ENCODE measurements at places on chromosomes 1 and 21. TPM values are rescaled to one million over a fixed set of nuclear protein-coding genes. Genes with fewer than 3 reads are reported as not detected.

Gene LCE3E
- not detected for total RNA-seq

Gene OR2M5
- not detected for total RNA-seq

Gene RIIAD1
- not detected for total RNA-seq

Gene SPRR1B
- not detected for total RNA-seq

Gene CD52
- 17.2 TPM for total RNA-seq

Gene SLAMF6
- 17.7 TPM for total RNA-seq

Gene SASS6
- 14.8 TPM for total RNA-seq

Gene PSEN2
- total RNA-seq: 21.8 TPM

- H3K27me3 ChIP-seq: peaks cover 5% of the 10 kb centered on the region
- H3K27ac ChIP-seq: peak overlapping the region; percentile 87
- no peaks in the 10 kb centered on the region for H3K36me3 ChIP-seq
- H3K4me3 ChIP-seq: peak overlapping the region; percentile 64
- no peak for DNase-seq
- peaks cover 14% of the 10 kb centered on the region for H3K4me1 ChIP-seq
Measured at GRCh38 chr1:180585994-180586359, 27.2 kb downstream of the OVAAL start.

GRCh38 chr1:110668549-110668948 lies 6.2 kb downstream of the KCNA3 start:
- peaks cover 35% of the 10 kb centered on the region for H3K36me3 ChIP-seq
- no peaks in the 10 kb centered on the region for H3K27me3 ChIP-seq
- H3K4me3 ChIP-seq: peak overlapping the region; percentile 86
- H3K27ac ChIP-seq: no peak overlapping the region
- no peak for DNase-seq
- H3K4me1 ChIP-seq: peaks cover 30% of the 10 kb centered on the region

GRCh38 chr1:221709854-221710253 lies 32.0 kb downstream of the DUSP10 start:
- H3K36me3 ChIP-seq: peaks cover 26% of the 10 kb centered on the region
- H3K27ac ChIP-seq: peak overlapping the region; percentile 98
- no peaks in the 10 kb centered on the region for H3K27me3 ChIP-seq
- DNase-seq: no peak

DNA sequence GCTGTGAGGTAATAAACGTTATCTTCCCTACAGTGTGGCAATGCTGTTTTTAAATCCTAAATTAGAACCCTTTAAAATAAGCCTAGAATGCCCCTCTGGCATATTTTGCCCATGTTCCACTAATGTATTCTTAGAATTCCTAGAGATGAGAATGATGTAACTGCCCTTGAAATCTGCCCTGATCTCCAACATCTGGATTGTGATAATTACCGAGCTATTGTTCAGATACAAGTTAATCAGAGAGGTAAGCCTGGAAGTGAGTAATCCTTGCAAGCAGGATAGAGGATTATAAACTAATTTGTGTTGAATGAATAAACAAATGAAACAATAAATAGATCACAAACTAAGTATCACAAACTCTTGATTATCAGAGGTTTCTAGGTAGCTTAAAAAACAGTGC lies 107.8 kb upstream of the DMRTA2 start:
- H3K27ac ChIP-seq: no peak overlapping the region
- peaks cover 8% of the 10 kb centered on the region for H3K36me3 ChIP-seq
- H3K4me1 ChIP-seq: peaks cover 6% of the 10 kb centered on the region
- no peaks in the 10 kb centered on the region for H3K27me3 ChIP-seq

- no peak for DNase-seq
- H3K4me1 ChIP-seq: no peaks in the 10 kb centered on the region
- no peak overlapping the region for H3K4me3 ChIP-seq
- peaks cover 6% of the 10 kb centered on the region for H3K27me3 ChIP-seq
- H3K36me3 ChIP-seq: no peaks in the 10 kb centered on the region
Measured at GRCh38 chr1:48688102-48688760, 88.5 kb downstream of the BEND5 start.

DNA sequence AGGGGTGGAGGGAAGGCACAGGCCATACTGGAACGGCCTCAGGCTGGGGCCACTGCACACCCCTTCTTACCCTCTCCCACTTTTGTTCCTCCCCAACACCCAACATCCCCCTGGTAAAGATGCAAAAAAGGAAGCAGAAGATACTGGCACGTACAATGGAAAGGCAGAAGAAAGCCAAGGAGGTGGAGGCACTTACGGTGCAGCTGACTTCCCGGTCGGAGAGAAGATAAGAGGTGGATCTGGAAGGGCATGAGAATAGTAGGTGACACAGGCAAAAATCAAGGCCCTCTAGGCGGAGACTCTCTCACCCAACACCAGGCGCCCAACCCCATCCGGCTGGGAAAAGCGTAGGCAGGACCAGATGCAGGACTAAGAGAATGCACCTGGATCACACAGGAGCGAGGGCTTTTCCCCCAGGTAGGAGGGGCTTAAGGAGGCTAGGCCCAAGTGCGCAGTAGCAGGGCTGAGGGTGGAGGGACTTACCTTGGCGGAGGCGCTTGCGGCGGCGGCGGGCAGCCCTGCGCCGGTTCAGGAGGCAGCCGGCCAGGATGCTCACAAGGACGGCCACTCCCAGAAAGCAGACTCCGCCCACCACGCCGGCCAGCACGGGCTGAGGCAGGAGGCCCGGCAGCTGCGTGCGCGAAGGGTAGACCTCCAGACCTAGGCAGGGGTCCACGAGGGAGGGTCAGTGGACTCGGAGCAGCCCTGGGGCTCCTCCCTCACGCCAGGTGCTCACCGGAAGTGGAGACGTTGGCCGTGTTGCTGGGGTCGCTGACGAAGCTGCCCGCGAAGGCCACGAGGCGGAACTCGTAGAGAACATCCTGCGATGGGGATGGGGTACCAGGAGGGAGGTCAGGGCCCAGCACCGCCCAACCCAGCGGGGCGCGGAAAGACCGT lies 4.1 kb upstream of the TAGLN2 start:
- H3K27ac ChIP-seq: no peak overlapping the region
- no peak overlapping the region for H3K4me3 ChIP-seq

DNA sequence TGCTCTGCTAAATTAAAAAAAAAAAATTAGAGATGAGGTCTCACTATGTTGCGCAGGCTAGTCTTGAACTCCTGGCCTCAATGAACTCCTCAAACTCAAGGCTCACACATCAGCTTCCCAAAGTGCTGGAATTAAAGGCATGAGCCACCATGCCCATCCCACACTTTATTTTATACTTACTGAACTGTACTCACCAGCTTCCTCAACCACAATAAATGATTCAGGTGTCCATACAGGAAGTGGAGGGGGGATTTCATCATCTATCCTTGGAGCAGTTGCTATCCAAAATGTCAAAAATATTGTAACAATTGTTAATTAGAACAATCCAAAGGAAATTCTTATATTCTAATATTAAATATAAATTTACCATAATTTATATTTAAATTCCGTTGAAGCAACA lies 22.4 kb upstream of the RSBN1 start:
- no peak for DNase-seq
- peaks cover 10% of the 10 kb centered on the region for H3K36me3 ChIP-seq
- H3K27me3 ChIP-seq: no peaks in the 10 kb centered on the region
- H3K4me1 ChIP-seq: peaks cover 5% of the 10 kb centered on the region
- H3K4me3 ChIP-seq: no peak overlapping the region
- no peak overlapping the region for H3K27ac ChIP-seq

GRCh38 chr21:38354231-38354630 lies 97.4 kb downstream of the KCNJ15 start:
- no peaks in the 10 kb centered on the region for H3K4me1 ChIP-seq
- H3K4me3 ChIP-seq: no peak overlapping the region
- no peak for DNase-seq
- H3K36me3 ChIP-seq: no peaks in the 10 kb centered on the region
- no peak overlapping the region for H3K27ac ChIP-seq

DNA sequence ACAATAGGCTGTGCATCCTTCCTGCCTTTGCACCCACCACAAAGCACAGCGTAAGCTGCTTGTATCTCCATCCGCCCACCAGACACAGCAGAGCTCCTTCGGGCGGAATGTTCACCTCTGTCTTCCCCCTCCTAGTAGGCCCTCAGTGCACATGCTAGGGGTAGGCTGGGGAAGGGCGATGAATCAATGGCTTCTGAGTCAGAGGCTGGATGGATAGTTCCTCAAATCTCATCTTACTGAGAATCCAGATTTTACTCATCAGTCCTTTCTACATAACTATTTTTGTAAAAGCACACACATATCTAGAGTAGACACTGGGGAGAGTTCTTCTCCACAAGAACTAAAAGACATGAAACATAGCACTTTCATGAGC lies 73.8 kb downstream of the BCAR3 start:
- H3K4me1 ChIP-seq: peaks cover 25% of the 10 kb centered on the region
- H3K4me3 ChIP-seq: peak overlapping the region; percentile 66
- no peaks in the 10 kb centered on the region for H3K36me3 ChIP-seq
- no peak overlapping the region for H3K27ac ChIP-seq
- peaks cover 11% of the 10 kb centered on the region for H3K27me3 ChIP-seq
